ENCODE measurements at places on chromosomes 7 and 10. TPM values are rescaled to one million over a fixed set of nuclear protein-coding genes. Genes with fewer than 3 reads are reported as not detected.

The BTAF1 gene
- 48.8 TPM for total RNA-seq

DNA sequence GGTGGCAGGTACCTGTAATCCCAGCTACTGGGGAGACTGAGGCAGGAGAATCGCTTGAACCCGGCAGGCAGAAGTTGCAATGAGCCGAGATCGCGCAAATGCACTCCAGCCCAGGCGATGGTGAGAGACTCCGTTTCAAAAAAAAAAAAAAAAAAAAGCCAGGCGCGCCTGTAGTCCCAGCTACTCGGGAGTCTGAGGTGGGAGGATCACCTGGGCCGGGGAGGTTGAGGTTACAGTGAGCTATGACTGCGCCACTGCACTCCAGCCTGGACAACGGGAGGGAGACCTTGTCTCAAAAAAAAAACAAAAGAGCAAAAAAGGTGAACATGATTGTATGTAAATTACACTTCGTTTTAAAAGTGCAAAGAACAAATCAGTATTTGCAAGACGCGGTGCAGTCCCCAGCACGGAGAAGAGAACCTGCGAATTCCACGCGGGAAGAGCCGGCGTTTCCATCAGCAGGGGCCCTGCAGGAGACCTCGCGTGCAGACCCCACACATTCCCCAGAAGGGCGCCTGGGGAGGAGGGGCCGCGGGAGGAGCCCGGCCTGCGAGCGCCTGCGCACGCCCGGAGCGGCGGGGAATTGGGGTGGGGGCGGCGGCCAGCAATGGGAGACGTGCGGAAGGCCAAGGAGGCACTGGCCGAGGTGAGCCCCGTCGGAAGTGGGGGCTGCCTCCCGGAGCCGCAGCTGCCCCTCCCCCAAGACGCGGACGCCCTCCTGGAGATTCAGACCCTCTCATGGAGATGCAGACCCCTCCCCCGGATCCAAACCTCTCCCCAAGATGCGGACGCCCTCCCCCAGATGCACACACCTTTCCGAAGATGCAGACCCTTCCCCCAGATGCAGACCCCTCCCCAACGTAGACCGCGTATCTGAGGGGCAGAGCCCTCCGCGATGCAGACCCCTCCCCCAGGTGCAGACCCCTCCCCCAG, 16.7 kb upstream of the SUN1 start:
- no peak for DNase-seq
- no peaks in the 10 kb centered on the region for H3K27me3 ChIP-seq
- H3K36me3 ChIP-seq: no peaks in the 10 kb centered on the region
- H3K27ac ChIP-seq: peak overlapping the region; percentile 64
- H3K4me3 ChIP-seq: peak overlapping the region; percentile 56

- H3K36me3 ChIP-seq: no peaks in the 10 kb centered on the region
- no peak overlapping the region for H3K4me3 ChIP-seq
- H3K27me3 ChIP-seq: peaks cover 18% of the 10 kb centered on the region
- DNase-seq: no peak
- no peak overlapping the region for H3K27ac ChIP-seq
Measured at GRCh38 chr10:42955493-42955889, 121.4 kb upstream of the RET start.

GRCh38 chr7:117186218-117187010, 136.4 kb downstream of the WNT2 start:
- DNase-seq: no peak
- H3K4me3 ChIP-seq: no peak overlapping the region
- H3K27ac ChIP-seq: no peak overlapping the region
- no peaks in the 10 kb centered on the region for H3K4me1 ChIP-seq
- no peaks in the 10 kb centered on the region for H3K27me3 ChIP-seq

DNA sequence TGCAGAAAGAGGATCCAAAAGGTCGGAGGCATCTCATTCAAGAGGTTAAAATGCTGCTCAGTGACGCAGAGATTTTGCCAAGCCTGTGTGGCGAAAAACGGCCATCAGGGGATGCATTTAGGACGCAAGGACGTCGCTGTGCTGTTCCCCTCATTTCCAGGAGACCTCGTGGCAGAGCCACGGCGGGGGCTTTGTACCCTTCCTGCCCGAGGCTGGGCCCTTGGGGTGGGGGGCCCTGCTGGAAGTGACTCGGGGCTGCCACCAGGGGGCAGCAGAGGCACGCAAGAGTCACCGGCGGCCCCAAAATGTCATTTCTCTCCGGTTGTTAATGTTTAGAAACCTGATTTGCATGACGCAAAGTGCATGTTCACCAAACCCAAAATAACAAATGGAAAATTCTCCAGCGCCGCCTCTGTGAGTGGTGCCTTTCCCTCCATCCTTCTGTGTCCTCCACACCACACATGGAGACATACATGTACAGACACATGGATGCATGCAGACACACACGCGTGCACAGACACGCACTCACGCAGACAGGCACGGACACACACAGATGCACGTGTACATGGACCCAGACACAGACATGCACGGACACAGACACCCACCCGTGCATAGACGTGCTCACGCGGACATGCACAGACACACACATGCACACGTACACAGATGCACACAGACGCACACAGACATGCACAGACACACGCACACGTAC, 51.0 kb upstream of the NKX6-2 start:
- H3K27ac ChIP-seq: no peak overlapping the region
- H3K4me3 ChIP-seq: no peak overlapping the region
- H3K27me3 ChIP-seq: peaks cover 22% of the 10 kb centered on the region
- peak; percentile 73 for DNase-seq
- H3K4me1 ChIP-seq: peaks cover 13% of the 10 kb centered on the region

DNA sequence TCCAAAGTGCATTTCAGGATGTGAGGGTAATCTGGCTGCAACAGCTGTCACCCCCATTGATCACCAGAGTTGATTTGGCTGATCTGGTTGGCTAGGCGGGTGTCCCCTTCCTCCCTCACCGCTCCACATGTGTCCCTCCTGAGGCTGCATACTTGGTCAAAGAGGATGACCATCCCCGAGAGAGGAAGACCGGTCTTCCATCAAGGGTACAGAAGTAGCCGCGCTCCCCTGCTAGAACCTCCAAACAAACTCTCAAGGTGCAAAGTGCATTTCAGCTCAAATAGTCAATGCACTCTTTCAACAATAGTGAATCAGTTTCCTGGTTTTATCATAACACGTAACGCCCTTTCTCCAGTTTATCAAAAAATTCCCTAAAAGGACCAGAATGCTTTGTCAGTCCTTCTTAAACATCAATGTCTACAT, 44.6 kb downstream of the CARD11 start:
- H3K27me3 ChIP-seq: no peaks in the 10 kb centered on the region
- no peaks in the 10 kb centered on the region for H3K36me3 ChIP-seq
- no peak overlapping the region for H3K27ac ChIP-seq
- DNase-seq: no peak

DNA sequence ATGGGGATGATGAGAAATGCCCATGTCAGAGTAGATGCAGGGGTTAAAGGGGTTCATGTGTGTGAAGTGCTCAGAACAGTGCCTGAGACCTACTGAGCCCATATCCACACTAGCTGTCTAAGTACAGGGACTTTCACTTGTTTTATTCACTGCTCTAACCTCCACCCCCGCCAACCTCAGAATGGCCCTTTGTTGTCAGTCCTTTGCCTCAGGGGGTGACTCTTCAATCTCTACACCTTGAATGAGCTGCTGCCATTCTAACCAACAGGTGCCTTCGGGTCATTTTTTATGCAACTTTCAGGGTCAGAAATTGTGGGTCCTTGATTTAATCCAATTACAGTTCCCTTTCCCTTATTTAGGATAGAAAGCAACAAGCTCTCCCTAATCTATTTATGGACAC, 26.2 kb downstream of the VSTM4 start:
- H3K27ac ChIP-seq: no peak overlapping the region
- peaks cover 7% of the 10 kb centered on the region for H3K36me3 ChIP-seq
- H3K27me3 ChIP-seq: no peaks in the 10 kb centered on the region
- DNase-seq: no peak
- no peak overlapping the region for H3K4me3 ChIP-seq
- peaks cover 7% of the 10 kb centered on the region for H3K4me1 ChIP-seq

DNA sequence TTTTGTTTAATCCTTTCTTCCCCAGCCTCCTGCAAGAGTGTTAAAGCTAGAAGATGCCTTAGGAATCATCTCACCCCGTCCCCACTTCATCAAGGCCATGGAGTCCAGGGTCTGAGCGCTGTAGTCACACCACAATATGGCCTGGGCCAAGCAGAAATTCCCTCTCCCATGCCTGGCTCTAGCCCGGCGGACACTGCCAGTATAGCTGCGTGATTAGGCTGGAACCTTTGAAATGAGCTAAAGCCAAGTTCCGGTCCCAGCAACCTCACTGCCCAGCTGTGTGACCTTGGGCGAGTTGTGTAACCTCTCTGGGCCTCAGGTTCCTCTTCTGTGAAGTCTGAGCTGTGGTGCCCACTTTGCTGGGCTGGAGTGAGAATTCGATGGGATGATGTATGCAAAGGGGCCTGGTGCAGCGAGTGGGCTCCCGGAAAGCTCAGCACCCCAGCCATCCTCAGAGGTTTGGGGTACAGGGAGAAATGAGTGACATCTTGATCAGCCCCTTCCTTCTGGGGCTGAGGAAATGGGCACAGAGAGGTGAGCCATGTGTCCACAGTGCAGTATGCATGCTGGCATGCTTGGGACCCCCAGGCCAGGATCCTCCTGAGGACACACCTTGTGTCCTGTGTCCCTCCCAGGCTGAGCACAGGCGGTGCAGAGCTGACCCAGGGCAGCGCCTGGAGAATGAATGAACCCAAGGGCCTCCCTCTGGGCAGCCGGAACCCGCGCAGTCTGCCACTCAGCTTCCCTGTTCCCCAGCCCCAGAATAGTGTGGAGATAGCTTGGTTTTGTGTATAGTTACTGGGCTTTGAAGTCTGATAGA, 118.6 kb downstream of the ZMIZ1 start:
- no peak for DNase-seq
- no peaks in the 10 kb centered on the region for H3K27me3 ChIP-seq
- H3K4me3 ChIP-seq: no peak overlapping the region
- peaks cover 29% of the 10 kb centered on the region for H3K36me3 ChIP-seq

- no peaks in the 10 kb centered on the region for H3K27me3 ChIP-seq
- DNase-seq: no peak
- H3K4me3 ChIP-seq: no peak overlapping the region
- H3K4me1 ChIP-seq: no peaks in the 10 kb centered on the region
- H3K27ac ChIP-seq: no peak overlapping the region
Measured at GRCh38 chr7:35849158-35849831, 48.4 kb downstream of the SEPTIN7 start.

- no peak overlapping the region for H3K27ac ChIP-seq
- H3K4me1 ChIP-seq: no peaks in the 10 kb centered on the region
- H3K27me3 ChIP-seq: no peaks in the 10 kb centered on the region
- no peak for DNase-seq
- no peaks in the 10 kb centered on the region for H3K36me3 ChIP-seq
- no peak overlapping the region for H3K4me3 ChIP-seq
Measured at GRCh38 chr7:29236071-29236580, 41.6 kb downstream of the CHN2 start.

GRCh38 chr7:98548971-98549370, 68.1 kb upstream of the NPTX2 start:
- no peaks in the 10 kb centered on the region for H3K27me3 ChIP-seq
- no peak for DNase-seq
- H3K4me1 ChIP-seq: no peaks in the 10 kb centered on the region
- H3K4me3 ChIP-seq: no peak overlapping the region

DNA sequence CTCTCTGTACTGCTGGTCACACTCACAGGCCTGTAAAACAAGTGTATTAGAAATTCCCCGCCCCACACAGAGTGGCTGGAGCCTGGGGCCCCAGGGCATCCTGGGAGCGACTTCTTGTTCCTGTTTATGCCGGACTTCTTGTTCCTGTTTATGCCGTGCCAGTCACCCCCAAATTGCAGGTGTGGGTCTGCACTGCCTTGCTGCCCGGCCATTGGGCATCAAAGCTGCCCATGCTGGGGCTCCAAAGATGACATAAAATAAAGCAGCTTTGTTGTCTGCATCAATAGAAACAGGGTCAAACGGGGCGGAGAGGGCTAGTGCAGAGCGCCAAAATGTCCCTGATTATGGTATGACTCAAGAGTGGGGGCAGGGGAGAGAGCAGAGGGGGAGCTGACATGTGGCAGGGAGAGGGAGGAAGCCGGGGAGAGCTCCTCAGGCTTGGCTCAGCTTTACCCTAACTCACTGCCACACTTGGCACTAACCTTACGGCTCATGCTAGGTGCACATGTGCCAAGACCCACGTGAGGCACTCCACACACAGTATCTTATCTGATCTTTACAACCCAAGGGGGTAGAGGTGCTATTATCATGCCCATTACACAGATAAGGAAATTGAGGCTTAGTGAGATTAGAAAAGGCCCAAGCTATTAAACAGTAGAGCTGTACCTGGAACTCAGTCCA, 98.4 kb downstream of the PIP4K2A start:
- no peak overlapping the region for H3K27ac ChIP-seq
- no peaks in the 10 kb centered on the region for H3K27me3 ChIP-seq

DNA sequence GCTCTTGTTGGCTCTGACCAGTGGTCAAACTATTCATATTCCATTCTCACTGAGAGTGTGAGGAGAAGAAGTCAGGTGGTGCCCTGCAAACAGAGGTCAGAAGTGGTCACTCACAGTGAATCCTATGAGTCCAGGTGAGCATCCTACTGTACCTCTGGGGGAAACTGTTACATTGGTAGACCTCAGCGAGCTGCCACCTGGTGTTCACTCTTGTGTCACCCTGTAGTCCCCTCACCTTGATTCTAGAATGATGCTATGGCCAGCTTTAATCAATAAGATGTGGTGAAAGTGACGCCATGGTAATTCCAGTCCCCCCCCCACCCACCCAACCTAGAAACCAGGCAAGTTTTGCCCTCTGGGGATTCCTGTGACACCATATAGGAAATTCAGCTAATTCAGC, 1.2 kb upstream of the AMPH start:
- peaks cover 11% of the 10 kb centered on the region for H3K4me1 ChIP-seq
- no peak overlapping the region for H3K27ac ChIP-seq
- no peak overlapping the region for H3K4me3 ChIP-seq
- no peaks in the 10 kb centered on the region for H3K36me3 ChIP-seq

GRCh38 chr10:123139521-123140163, 3.9 kb downstream of the HMX3 start:
- H3K27ac ChIP-seq: no peak overlapping the region
- H3K27me3 ChIP-seq: peaks cover 100% of the 10 kb centered on the region
- peaks cover 57% of the 10 kb centered on the region for H3K4me1 ChIP-seq
- no peak overlapping the region for H3K4me3 ChIP-seq

DNA sequence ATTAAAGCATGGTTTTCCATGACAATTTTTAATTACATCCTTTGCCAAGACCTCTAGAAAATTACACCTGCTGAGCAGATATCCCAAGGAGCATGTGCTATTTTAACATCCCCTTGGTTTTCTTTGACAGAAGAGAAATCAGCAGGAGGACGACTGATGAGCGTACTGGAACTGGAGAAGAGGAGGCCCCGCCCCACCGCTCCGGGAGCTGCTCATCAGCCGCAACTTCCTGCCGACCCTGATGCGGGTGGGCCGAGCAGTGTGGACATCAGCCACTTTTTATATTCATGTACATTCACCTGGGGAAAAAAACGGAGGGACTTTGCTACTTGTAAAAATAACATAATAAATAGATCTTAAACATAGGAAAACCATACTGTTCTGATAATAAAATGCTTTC, 54.2 kb downstream of the CDC123 start:
- H3K4me3 ChIP-seq: no peak overlapping the region
- DNase-seq: no peak
- H3K27me3 ChIP-seq: no peaks in the 10 kb centered on the region

The TMEM176A gene
- total RNA-seq: 24.2 TPM
